ENCODE measurements at places on chromosomes 3 and 15. TPM values are rescaled to one million over a fixed set of nuclear protein-coding genes. Genes with fewer than 3 reads are reported as not detected.
A peak's percentile ranks its signal among the peaks of the same experiment; 100 is the strongest.

Gene AADAC
- total RNA-seq = 0.27 TPM

Gene CASR
- total RNA-seq = not detected

DNA sequence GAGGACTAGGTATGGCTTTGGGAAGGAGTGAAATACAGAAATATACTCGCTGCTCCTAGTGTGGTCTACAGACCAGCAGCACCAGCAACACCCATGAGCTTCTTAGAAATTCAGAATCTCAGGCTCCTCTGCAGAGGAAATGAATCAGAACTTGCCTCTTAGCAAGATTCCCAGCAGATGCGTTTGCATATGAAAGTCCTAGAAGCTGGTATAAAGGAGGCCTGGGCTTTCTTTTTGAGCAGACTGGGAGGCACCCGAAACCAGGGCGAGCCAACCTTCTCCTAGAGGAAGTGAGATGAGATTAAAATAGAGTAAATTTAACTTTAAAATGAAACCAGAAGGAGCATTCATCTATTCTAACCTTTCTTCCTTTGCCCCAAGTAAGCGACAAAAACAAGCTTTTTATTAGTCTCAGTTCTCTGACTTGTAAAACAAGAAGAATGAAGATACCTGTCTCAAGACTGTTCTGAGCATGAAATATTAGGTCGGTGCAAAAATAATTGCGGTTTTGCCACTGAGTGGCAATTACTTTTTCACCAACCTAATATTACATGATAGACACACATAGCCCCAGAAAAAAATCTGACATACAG, 140.0 kb downstream of the PDZRN3 start:
- DNase-seq = no peak

DNA sequence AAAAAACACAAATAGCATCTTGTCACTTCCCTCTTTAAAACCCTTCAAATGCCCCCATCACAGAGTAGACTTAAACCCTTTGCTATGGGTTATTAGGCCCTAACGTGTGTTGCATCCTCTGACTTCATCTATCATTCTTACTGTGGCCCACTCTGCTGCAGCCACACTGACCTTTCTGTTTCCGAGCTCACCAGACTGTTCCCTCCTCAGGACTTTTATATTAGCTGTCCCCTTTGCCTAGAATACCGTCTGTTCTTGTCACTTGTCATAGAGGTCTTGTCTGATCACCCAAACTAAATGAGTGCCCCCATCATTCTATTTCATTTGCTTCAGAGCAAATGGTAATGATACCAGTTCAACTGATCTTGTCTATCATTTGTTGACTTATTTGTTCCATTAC, 877 bp upstream of the FEM1B start:
- no peak for DNase-seq

DNA sequence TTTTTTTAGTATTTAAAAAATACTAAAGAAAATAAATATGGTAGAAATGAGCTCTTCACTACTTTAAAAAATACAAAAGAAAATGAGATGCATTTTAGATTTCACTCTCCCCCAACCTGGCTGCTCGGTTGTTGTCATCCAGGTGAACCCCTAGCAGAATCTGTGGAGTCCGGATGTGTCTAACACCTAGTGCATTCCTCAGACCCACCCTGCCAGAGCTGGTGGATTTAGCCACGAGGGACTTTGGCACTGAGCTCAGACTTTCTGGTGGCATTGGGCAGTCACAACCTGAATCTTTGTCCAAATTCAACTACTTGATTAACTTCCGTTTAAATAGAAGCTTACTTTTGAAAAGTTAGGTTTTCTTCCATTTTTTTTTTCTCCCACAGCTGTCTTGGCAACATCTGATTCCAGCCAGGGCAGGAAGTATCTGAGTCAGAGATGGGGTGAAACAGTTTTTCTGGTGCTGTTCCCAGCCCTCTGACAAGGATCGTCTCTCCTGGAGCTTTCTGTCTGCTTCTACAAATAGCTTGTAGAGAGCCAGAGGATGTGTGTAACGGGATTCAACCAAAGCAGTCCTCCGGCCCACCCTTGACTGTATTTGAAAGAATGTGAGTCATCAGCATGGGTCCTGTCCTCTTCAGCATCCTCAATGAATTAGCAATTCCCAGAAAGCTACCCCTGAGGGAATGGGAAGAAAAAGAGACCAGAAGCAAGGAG, 301.8 kb upstream of the MCTP2 start:
- DNase-seq = no peak

- no peak for DNase-seq
Observed at GRCh38 chr3:98877132-98877531, 24.4 kb downstream of the DCBLD2 start.

DNA sequence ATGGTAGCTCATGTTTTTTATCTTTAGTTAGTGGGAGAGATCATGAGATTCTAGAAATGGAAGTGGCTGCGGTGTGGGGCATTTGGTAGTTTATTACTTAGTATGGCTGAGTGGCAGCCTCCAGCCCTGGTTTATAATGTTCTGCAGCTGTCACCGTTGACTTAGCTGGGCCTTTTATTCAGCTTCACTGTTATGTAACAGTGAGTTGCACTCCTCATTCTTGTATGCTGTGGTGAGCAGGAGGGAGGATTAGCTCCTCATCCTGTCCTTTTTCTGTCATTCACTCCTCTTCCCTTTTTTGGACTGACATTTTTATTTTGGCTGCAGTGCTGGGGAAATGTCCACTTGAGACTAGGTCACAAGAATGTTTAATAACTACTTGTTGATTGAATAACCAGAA, 29.5 kb downstream of the RAD54L2 start:
- no peak for DNase-seq

DNA sequence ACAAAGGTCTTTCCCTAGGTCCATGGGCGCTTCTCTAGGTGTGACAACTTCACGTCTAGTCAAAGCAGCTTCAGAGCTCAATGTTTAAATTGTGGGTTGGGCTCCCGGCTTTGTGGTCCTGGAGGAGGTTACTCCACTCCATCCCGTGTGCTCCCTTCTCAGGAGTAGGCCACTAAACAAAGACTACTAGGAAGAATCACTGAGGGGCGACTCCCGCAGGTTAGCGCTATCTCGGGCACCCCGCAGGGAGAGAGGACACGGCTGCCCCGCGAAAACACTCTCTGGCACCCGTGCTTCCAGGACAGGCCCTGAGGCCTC, 500 bp downstream of the PARP6 start:
- DNase-seq = peak; percentile 36

- no peak for DNase-seq
Observed at GRCh38 chr3:45234250-45234649, 8.2 kb upstream of the TMEM158 start.

DNA sequence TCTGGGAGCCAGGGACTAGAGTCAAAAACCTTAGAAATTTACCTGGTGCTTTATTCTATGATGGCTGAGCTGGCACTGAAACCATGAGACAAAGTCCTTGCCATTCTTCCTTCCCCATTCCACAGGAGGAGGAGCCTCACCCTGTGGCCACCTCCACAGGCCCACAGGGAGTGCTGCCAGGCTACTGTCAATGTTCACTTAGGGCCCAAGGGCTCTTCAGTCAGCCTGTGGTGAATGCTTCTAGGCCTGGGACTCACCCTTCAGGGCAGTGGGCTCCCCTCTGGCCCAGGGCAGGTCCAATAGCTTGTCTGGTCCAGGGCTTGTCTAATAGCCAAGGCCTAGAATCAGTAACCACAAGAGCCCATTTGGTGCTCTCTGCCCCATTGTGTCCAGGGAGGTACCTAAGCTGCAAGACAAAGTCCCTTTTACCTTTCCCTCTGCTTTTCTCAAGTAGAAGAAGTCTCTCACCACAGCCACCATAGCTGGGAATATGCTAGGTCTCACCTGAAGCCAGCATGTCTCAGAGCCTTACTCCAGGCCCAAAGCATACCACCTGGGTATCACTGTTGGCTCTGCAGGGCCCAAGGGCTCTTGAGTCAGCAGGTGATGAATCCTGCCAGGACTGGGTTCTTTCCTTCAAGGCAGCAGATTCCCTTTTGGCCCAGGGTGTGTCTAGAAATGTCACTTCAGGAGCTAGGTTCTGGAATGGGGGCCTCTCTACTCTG, 61.8 kb upstream of the CHRNB4 start:
- DNase-seq = no peak

GRCh38 chr15:33454346-33454745, 143.6 kb downstream of the RYR3 start:
- DNase-seq = no peak

DNA sequence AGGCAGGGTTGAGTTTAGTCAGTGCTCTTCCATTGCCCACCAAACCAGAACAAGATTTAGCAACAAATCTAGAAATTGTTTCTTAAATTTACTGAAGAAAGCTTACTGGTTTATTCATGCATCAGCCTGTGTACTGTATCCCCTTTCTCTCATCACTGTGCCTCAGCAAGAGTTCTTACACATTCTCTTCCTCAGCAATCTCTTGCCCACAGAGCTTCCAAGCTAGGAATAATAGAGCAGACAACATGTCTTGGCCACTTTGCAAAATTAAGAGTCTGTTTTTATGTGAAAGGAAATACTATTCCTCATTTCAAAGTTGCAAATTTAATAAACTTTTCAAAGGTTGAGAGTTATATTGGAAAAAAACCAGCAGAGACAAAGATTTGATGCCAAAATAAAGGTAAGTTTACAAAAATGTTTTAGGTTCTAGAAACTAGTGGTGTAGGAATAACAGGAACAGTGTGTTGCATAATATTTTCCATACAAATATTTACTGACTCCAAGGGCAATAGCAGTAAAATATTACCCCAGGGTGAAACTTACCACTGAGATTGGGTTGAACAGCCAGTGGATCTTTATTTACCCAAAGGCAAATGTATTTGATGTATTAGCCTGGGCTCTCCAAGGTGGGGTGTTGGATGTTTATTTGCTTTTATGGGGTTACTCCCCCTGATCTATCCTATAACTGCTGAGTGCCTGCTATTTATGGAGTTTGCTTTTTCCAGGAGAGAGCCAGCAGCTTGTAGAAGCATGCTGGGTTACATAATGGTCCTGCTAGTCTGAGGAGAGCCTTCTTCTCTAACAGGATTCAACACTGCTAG, 276.7 kb downstream of the ADAMTSL3 start:
- DNase-seq = no peak

- DNase-seq = no peak
Observed at GRCh38 chr15:89677381-89677780, 1.8 kb downstream of the PLIN1 start.

GRCh38 chr3:130480736-130481135, 36.2 kb upstream of the COL6A6 start:
- no peak for DNase-seq

GRCh38 chr3:139533781-139534454, 5.6 kb downstream of the RBP1 start:
- peak; percentile 70 for DNase-seq

DNA sequence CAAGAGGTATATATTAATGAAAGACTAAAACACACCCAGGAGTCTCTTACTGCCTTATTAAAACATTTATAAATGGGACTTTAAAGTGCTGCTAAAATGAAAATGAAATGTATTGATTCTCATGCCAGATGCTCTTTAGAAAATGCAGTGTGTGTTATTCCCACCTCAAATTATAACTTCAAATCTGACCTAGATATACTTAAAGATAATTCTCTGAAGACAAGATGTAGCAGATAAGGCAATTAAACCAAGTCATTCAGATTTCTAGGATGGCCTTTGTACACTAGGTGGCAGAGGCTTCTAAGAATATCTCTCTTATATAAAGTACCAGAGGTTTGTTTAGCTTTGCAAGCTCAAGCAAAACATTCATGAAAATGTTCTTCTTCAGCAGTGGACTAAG, 26.9 kb upstream of the GOLGA8B start:
- peak; percentile 39 for DNase-seq

Gene CLSTN2
- not detected for total RNA-seq

GRCh38 chr15:76190751-76191538, 120.3 kb downstream of the ETFA start:
- peak; percentile 68 for DNase-seq

DNA sequence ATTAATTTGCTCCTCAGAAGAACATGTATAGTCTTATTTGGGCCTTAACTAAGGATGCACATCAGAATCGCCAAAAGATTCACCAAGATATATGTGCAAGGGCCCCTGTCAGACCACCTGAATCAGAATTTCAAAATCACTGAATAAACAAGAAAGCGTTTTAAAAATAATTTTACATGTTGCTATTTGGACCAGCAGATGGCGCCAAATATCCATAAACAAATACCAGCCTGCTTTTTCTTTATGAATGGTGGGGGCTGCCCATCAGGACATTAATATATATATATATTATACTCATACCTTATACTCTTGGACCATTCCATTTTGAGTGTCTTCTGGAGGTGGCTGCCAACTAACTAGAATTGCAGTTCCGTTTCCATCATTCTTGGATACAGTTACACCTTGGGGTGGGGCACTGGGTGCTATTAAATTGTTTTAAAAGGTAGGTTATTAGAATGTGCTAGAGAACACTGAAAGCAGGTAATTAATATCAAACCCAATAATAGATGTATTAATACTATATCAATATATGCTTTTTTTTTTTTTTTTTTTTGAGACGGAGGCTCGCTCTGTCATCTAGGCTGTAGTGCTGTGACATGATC, 1108.3 kb downstream of the ROBO1 start:
- DNase-seq = peak; percentile 52

Gene HEXA
- total RNA-seq = 108 TPM

GRCh38 chr15:70355275-70355795, 257.6 kb upstream of the TLE3 start:
- DNase-seq = no peak

DNA sequence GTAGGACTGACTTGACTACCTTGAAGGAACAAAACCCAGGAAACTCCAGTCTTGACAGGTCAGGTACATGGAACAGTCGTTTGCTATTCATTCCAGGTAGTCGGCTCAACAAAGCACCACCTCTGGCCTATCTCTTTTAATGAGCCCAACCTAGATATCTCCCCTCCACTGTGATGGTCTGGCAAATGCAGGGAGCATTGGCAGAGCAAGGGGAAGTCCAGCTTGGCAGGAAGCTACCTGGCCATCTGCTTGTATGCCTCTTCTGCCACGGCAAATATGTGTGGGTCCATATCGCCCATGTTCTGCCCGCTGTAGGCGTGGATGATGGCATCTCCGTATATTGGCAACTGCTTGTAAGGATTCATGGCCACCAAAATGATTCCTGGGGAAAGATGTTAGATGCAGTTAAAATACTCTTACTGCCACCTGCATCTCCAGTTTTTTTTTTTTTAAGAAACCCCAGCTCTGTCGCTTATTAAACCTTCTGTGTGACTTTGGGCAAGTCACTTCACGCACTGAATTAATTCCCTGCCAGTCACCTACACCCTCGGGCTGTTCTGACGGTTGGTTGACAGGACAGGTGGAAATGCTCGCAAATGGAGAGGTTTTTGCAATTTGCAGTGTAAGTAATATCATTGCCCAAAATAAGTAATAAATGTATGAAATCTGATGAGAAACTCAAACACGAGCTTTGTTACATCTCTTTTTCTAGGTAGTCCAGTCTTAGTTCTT, 16.8 kb downstream of the MYO5C start:
- no peak for DNase-seq

Gene BFSP2
- not detected for total RNA-seq

DNA sequence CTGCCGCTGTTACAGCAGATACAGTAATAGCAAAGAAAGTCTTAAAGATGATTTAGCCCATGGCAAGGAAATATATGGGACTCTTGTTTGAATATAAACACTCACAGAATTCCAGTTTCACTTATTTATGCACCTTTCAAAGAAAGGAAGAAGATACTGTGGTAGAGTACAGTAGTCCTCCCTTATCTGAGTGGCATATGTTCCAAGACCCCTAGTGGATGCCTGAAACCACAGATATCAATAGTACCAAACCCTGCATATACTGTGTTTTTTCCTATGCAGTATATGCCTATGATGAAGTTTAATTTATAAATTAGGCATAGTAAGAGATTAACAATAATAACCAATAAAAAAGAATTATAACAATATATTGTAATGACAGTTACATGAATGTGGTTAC, 8.2 kb downstream of the MAP2K1 start:
- no peak for DNase-seq

Gene TMEM207
- not detected for total RNA-seq

- peak; percentile 56 for DNase-seq
Observed at GRCh38 chr15:43225201-43225949, 4.6 kb upstream of the EPB42 start.

Gene TMCO5A
- not detected for total RNA-seq

Measured in endothelial cell of umbilical vein (primary cell).